ENCODE measurements at places on chromosomes 11 and 22.

GRCh38 chr11:86639137-86639536, 33.3 kb downstream of the ME3 start:
- DNase-seq, result no peak

DNA sequence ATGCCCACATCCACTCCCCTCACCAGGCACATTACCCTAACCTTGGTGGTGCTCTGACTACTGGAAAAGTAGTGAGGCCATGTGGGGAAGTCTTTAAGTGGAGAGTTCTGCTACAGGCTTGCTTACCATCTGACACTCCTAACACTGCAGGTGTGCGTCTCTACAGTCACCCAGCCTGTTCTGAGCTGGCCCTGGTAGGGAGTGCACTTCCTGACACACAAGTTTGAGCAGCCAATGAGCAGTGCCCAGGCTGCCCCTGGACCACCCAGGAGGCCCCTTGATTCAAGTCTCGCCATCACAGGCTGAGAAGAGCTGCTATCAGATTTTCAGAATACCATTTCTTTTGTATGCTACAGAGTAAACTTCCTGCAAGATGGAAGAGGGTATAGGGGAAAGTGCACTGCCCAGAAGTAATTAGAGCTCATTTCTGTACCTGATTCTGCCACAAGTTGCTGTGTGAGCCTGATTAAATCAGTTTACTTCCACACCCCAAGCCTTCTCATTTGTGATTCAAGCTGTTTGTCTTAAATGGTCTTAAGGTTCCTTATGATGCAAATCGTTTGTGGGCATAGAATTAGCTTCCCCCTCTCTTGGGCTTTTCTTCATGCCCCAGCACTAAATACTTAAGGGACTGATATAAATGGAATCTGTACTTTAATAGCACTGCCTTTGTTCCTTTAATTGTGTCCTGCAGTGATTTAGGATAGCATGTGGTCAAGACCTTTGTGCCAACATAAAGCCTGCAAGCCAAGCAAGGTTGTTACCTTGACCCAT, 22.2 kb downstream of the OPCML start:
- DNase-seq, result no peak

DNA sequence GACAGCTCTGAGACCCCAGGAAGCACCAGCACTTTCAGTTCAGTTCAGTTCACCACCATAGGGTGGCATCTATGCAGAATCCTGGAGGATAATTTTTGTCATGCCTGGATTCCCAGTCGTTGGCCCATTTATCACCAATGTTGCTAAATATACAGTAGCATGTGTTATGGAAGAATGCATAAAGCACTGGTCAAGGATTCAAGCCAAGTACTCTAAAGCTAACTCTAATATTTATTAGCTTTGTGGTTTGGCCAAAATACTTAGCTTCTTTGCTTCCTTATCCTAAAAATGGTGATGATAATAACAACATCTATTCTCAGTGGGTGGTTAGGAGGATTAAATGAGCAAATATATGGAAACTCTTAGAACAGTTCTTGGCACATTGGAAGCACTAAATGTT, 294.7 kb upstream of the ZC3H12C start:
- no peak for DNase-seq

DNA sequence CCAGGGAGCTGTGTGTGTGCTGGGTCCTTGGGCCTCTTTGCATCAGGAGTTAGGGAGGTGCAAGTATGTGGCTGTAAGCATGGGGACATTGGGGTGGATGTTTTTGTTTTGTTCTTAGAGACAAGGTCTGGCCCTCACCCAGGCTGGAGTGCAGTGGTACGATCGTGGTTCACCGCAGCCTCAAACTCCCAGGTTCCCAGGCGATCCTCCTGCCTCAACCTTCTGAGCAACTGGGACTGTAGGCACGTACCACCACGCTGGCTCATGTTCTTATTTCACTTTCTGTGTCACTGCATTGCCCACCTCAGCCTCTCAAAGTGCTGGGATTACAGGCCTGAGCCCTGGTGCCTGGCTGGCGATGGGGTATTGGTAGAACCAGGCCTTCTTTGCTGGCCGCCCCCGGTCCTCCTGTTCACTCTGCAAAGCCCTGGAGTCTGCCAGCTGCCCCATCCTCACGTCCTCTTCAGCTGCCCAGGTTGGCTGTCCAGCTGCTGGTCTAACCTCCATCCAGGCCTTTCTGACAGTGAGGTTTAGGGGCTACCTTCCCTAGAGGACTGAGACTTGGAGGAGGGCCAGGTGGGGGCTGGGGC, 851 bp upstream of the GRAMD4 start:
- DNase-seq, result no peak

GRCh38 chr22:46113110-46113909, 37.0 kb upstream of the PPARA start:
- no peak for DNase-seq

GRCh38 chr22:42791721-42792452, 65.2 kb downstream of the ARFGAP3 start:
- DNase-seq, result no peak

DNA sequence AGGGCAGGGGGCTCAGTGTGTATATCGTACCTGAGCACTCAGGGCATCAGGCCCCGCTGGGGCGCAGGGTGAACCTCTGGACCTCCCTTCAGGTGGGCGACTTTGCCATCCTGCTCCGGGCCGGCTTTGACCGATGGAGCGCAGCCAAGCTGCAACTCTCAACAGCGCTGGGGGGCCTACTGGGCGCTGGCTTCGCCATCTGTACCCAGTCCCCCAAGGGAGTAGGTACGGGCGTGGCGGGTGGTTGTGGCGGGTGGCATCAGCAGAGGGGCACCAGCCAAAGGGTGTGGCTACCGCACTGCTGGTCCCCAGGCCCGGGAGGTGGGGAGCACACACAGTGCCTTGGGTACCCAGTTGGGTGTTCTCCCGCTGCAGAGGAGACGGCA, 6.3 kb downstream of the SLC39A13 start:
- DNase-seq, result no peak

DNA sequence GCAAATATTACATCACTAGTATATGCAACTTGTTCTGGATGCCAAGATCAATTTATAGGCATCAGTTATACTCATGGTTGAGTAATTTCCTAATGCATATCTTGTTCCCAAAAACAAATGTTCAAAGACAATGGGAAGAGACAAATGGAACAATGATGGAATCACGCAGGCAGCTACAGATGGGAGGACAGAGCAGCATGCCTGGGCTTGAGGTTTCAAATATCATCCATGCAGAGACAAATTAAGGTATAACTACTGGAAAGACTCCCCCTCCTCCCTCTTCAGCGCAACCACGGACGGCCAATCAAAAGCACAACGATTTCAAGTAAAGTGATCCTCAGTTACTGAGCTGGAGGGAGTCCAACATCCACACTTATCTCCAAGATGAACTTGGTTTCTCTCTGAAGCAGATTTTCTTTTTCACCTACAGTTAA, 106.8 kb downstream of the CCDC83 start:
- no peak for DNase-seq

DNA sequence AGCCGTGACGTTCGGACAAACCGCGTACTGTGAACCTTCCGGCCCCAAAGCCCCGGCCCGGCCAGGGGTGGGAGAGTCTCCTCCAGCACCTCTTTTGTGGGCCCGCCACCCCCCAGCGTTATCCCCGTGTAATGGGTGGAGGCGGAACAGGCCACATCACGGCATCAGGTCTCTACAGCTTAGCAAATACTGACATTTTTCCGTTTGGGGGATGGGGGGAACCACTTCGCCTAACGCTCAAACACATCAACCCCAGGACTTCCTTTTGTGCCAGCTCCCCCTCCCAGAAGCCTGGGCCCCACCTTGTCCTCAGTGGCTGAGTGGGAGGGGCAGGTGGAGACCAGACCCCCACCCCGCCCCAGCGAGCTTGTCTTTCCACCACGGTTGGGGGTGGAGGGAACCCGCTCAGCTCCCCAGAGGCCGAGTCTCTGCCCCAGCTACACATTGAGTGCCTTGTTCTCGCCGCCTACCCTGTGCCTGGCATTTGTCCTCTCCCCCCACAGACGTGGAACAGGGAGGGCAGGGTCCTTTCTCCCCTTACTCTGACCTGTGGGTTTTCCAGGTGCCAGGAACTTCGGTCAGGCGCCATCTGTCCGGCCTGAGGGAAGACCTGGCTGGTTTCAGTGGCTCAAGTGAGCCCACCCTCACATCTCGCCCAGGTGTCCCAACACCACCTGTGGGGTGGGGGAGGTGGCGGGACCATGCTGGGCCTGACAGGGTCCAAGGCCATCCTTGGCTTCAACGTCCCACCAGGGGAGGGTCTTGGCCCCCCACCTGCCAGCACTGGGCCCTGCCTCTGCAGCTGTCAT, 29.6 kb downstream of the SBF1 start:
- DNase-seq, result no peak

- DNase-seq, result no peak
Observed at GRCh38 chr11:31714840-31715239, 96.3 kb downstream of the PAX6 start.

DNA sequence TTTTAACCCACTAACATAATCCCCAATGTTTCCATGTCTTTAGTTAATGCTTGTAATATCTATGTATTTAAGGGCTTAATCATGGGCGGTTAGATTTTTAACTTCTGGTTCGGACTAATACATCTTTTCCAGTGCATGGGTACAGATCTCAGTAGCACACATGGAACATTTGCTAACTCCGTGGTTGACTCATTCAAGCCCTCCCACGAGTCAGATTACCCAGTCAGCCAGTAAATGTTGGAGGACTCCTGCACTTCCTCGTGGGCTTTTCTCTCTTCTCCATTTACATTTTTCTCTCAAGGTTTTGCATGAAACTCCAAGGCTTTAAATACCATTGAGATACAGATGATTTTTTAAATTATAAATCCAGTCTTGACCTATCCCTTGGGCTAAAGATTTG, 313.9 kb downstream of the ST3GAL4 start:
- DNase-seq, result no peak

- DNase-seq, result no peak
Observed at GRCh38 chr11:12667646-12668045, 6.6 kb upstream of the TEAD1 start.

- no peak for DNase-seq
Observed at GRCh38 chr11:128463371-128463829, 124.0 kb downstream of the ETS1 start.

DNA sequence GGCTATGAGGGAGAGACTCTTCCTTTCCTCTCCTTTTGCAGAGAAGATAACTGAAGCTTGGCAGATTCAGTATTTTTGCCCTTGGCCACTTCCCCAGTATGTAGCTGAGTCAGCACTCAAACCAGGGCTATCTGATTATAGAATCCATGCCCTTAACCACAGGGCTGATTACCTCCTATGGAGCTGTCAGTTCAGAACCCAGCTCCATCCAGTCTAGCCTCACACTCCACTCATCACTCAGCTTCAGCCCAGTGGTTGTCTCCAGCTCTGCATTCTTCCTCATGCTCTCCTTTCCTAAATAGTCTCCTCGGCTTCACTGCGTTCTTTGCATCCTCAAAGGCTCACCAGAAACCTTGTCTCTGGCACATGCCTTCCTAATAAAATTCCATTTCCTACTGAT, 151.6 kb upstream of the BLID start:
- DNase-seq, result no peak

- no peak for DNase-seq
Observed at GRCh38 chr22:42025421-42025820, 26.8 kb downstream of the WBP2NL start.

- no peak for DNase-seq
Observed at GRCh38 chr11:118660681-118661424, 18.6 kb downstream of the TREH start.

GRCh38 chr11:15599376-15599775, 484.7 kb downstream of the INSC start:
- no peak for DNase-seq

GRCh38 chr11:110373051-110373702, 56.6 kb upstream of the FDX1 start:
- DNase-seq, result no peak

DNA sequence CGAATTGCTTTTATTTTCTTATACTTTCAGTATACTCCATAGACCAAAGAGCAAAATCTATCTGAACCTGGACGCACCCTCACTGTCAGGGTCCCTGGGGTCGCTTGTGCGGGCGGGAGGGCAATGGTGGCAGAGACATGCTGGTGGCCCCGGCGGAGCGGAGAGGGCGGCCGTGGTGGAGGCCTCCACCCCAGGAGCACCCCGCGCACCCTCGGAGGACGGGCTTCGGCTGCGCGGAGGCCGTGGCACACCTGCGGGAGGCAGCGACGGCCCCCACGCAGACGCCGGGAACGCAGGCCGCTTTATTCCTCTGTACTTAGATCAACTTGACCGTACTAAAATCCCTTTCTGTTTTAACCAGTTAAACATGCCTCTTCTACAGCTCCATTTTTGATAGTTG, 1077.4 kb downstream of the BRD1 start:
- DNase-seq, result no peak

GRCh38 chr11:62857541-62857982, 18.2 kb upstream of the WDR74 start:
- DNase-seq, result no peak

DNA sequence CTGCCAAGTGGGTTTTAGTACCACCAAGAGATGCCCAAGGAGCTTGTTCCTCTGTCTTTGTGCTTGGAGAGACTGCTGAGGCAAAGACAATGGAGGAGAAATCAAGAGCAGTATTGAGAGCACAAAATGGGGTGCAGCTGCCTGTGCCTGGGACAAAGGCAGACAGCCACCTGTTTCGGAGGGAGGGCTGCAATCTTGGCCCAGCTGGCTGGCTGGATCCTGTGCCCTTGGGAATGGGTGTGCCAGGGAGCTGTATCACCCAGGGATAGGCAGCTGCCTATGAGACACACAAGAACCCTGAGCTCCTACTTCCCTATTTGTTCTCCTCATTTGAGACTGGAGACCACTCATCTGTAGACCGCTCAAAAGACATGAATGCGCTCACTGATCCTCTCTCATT, 23.3 kb upstream of the CHRM4 start:
- DNase-seq, result no peak

- DNase-seq, result no peak
Observed at GRCh38 chr11:123135863-123136446, 59.1 kb downstream of the CLMP start.

DNA sequence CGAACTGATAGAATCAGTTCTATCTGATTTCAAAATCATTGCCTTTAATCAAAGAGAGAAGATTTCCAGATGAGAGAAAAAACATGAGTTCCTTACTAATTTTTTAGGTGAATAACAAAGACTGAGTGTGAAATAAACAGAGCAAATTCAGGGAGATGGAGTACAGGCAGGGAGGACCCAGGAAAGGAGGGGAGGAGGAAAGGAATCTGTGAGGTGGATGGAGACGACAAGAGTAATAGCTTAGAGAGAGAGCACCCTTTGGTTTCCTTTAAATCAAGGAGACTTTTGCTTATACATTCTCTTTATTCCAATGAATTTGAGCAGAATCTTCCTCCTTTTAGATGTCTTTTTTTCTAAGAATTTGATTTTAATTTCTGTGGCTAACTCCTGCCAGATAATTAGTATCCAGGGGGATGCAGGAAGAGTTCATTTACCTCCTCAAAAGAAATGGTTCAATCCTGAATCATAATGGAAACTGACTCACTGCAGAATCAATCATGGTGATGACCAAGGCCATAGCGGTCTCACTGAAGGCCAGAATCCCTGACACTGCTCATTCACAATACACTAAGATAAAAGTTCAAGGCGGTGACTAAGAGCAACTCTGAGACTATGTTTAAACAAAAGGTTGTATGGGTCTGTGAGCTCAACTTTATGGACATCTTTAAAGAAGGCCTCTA, 234.0 kb upstream of the ZC3H12C start:
- no peak for DNase-seq

- no peak for DNase-seq
Observed at GRCh38 chr22:23503736-23504440, 76.2 kb downstream of the IGLL1 start.
